ENCODE measurements at places on chromosomes 6 and 20. TPM values are rescaled to one million over a fixed set of nuclear protein-coding genes. Genes with fewer than 3 reads are reported as not detected.

Gene JAG1
- 510 TPM for total RNA-seq

Gene RNF39
- not detected for total RNA-seq

Gene TSBP1
- total RNA-seq: not detected

Gene GCM1
- not detected for total RNA-seq

Gene KCNK5
- total RNA-seq: not detected

Gene SEL1L2
- not detected for total RNA-seq

Gene IPCEF1
- total RNA-seq: not detected

Gene SDHAF4
- 9.0 TPM for total RNA-seq

Gene PHACTR1
- total RNA-seq: 2.5 TPM

GRCh38 chr20:48898896-48899530 is 22.5 kb upstream of the ARFGEF2 start:
- peaks cover 14% of the 10 kb centered on the region for H3K27me3 ChIP-seq
- peak; percentile 41 for DNase-seq
- H3K4me3 ChIP-seq: no peak overlapping the region
- no peaks in the 10 kb centered on the region for H3K36me3 ChIP-seq
- H3K4me1 ChIP-seq: peaks cover 15% of the 10 kb centered on the region

DNA sequence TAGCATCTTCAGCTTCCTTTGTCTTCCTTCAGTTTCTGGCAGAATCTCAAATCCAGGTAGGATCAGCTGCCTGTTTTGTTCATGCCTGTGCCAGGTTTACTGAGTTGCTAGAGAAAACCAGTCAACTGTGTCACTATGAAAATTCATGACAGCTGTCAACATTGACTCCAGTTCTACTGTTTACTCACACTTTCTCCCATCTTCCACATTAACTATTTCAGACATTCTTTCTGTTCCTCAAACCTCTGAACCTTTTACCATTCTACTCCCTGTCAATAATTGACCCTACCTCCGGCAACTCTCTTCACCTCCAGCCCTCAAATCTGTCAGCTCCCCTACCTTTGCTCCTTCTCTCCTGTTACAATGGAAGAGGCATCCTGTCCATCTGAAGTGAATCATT is 8.5 kb downstream of the ENPP4 start:
- DNase-seq: no peak
- H3K27ac ChIP-seq: no peak overlapping the region
- peaks cover 29% of the 10 kb centered on the region for H3K27me3 ChIP-seq
- H3K4me1 ChIP-seq: no peaks in the 10 kb centered on the region

GRCh38 chr20:11084508-11084907 is 410.7 kb upstream of the JAG1 start:
- DNase-seq: no peak
- H3K27ac ChIP-seq: no peak overlapping the region
- no peak overlapping the region for H3K4me3 ChIP-seq
- H3K27me3 ChIP-seq: no peaks in the 10 kb centered on the region
- peaks cover 4% of the 10 kb centered on the region for H3K4me1 ChIP-seq

GRCh38 chr20:53980031-53980465 is 90.3 kb downstream of the BCAS1 start:
- H3K27me3 ChIP-seq: peaks cover 2% of the 10 kb centered on the region
- H3K27ac ChIP-seq: no peak overlapping the region
- no peak for DNase-seq
- no peaks in the 10 kb centered on the region for H3K36me3 ChIP-seq

- H3K4me3 ChIP-seq: peak overlapping the region; percentile 7
- no peaks in the 10 kb centered on the region for H3K27me3 ChIP-seq
- no peak for DNase-seq
- H3K36me3 ChIP-seq: peaks cover 5% of the 10 kb centered on the region
- peaks cover 42% of the 10 kb centered on the region for H3K4me1 ChIP-seq
- H3K27ac ChIP-seq: peak overlapping the region; percentile 79
Measured at GRCh38 chr6:53496797-53497375, 48.0 kb downstream of the GCLC start.

GRCh38 chr20:39736434-39737327 is 774.5 kb downstream of the DHX35 start:
- H3K4me1 ChIP-seq: no peaks in the 10 kb centered on the region
- no peaks in the 10 kb centered on the region for H3K27me3 ChIP-seq
- H3K36me3 ChIP-seq: no peaks in the 10 kb centered on the region
- H3K27ac ChIP-seq: no peak overlapping the region

- H3K4me3 ChIP-seq: no peak overlapping the region
- H3K36me3 ChIP-seq: peaks cover 2% of the 10 kb centered on the region
- H3K27me3 ChIP-seq: peaks cover 4% of the 10 kb centered on the region
Measured at GRCh38 chr6:75449630-75450206, 43.9 kb downstream of the FILIP1 start.

- no peaks in the 10 kb centered on the region for H3K36me3 ChIP-seq
- peak overlapping the region; percentile 42 for H3K27ac ChIP-seq
- H3K4me1 ChIP-seq: peaks cover 42% of the 10 kb centered on the region
- H3K4me3 ChIP-seq: no peak overlapping the region
Measured at GRCh38 chr20:45090481-45090880, 10.4 kb downstream of the KCNS1 start.

- peaks cover 17% of the 10 kb centered on the region for H3K4me1 ChIP-seq
- no peak for DNase-seq
- H3K27ac ChIP-seq: no peak overlapping the region
- no peak overlapping the region for H3K4me3 ChIP-seq
- no peaks in the 10 kb centered on the region for H3K36me3 ChIP-seq
Measured at GRCh38 chr6:135853227-135853626, 1.7 kb downstream of the PDE7B start.

DNA sequence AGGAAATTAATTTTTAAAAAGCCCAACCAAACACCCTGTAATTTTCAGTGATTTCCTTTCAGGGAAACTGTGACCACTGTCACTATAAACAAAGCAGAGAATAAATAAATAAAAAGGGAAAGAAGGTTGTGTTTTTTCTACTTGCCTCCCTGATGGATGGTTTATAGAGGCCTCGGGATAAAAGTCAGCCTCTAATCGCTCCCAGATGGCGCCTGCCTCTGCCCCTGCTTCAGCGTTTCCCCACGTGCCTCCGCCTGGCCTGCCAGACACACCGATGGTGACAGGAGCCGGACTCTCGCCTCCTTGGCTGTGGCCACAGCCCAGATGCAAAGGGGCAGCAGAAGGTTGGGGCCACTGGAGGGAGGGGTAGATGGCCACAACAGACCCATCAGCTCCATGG is 327.7 kb downstream of the CDC5L start:
- no peaks in the 10 kb centered on the region for H3K4me1 ChIP-seq
- no peak overlapping the region for H3K27ac ChIP-seq
- H3K4me3 ChIP-seq: no peak overlapping the region
- H3K36me3 ChIP-seq: no peaks in the 10 kb centered on the region

- H3K27ac ChIP-seq: no peak overlapping the region
- peaks cover 16% of the 10 kb centered on the region for H3K27me3 ChIP-seq
- H3K4me3 ChIP-seq: no peak overlapping the region
- peaks cover 2% of the 10 kb centered on the region for H3K36me3 ChIP-seq
- DNase-seq: no peak
- H3K4me1 ChIP-seq: peaks cover 9% of the 10 kb centered on the region
Measured at GRCh38 chr6:72588155-72588554, 33.7 kb upstream of the KCNQ5 start.

- no peak for DNase-seq
- no peak overlapping the region for H3K27ac ChIP-seq
- H3K4me1 ChIP-seq: peaks cover 10% of the 10 kb centered on the region
- H3K4me3 ChIP-seq: no peak overlapping the region
Measured at GRCh38 chr6:37668251-37668650, 29.4 kb downstream of the MDGA1 start.

DNA sequence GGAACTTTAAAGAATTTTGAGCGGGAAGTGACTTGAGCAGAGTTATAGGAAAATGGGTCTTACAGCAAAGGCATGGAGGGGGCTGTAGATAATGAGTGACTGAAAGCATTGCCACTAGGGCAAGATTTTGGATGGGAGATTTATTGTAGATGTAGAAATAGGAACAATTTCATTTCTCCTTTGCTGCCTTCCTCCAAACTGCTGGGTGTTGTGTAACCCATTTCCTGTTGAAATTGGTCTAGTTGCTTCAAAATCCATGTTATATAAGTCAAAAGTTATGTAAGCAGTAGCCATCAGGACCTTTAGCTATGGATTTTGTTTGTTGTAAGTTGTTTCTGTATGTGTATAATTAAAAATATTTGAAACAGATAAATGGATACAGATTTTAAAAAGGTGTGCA is 11.1 kb downstream of the YWHAB start:
- no peaks in the 10 kb centered on the region for H3K27me3 ChIP-seq
- H3K4me3 ChIP-seq: no peak overlapping the region
- DNase-seq: no peak
- peak overlapping the region; percentile 28 for H3K27ac ChIP-seq

DNA sequence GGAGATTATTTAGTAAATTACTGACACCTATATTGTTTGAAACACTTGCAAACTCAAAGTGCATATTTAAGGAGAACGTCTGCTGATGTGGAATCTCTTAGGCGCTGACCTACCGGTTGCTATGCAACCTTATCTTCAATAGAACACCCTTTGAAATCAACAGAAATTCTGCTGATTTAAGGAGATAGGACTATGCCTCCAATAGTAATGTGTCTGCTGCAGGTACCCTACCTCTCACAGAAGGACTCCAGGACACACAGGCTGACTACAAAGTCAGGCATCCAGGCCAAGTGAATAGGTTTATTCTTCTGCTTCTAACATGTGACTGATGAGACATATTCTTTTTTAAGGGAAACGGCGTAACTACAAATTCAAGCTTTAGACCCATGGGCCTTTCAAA is 311.7 kb downstream of the CBLN4 start:
- H3K36me3 ChIP-seq: no peaks in the 10 kb centered on the region
- no peaks in the 10 kb centered on the region for H3K4me1 ChIP-seq
- H3K27ac ChIP-seq: no peak overlapping the region
- H3K4me3 ChIP-seq: no peak overlapping the region

- peaks cover 1% of the 10 kb centered on the region for H3K36me3 ChIP-seq
- peaks cover 14% of the 10 kb centered on the region for H3K4me1 ChIP-seq
- no peak for DNase-seq
- no peak overlapping the region for H3K4me3 ChIP-seq
- peak overlapping the region; percentile 4 for H3K27ac ChIP-seq
- H3K27me3 ChIP-seq: peaks cover 4% of the 10 kb centered on the region
Measured at GRCh38 chr20:17024513-17025119, 202.2 kb upstream of the PCSK2 start.

DNA sequence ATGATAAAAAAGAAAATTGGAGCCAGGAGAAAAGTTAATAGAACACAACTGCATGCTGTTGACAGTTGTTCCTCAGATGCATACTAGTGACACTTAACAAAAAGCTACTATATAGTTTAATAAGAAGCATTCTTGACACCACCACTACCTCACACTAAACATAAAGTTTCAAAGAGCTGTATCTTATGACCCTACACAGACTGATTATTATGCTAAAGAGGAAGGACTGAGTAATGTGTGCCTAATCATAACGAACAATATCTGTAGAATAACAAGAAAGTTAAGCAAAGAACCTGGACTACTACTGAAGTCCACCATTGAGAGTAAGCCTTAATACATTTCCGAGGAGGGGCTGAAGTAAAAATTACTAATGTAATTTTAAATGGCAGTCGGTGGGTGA is 99.8 kb downstream of the IRAK1BP1 start:
- H3K36me3 ChIP-seq: peaks cover 18% of the 10 kb centered on the region
- no peak overlapping the region for H3K4me3 ChIP-seq
- H3K27me3 ChIP-seq: no peaks in the 10 kb centered on the region
- no peak overlapping the region for H3K27ac ChIP-seq
- no peak for DNase-seq

GRCh38 chr6:154683756-154684523 is 49.3 kb upstream of the SCAF8 start:
- no peaks in the 10 kb centered on the region for H3K27me3 ChIP-seq
- H3K27ac ChIP-seq: peak overlapping the region; percentile 49
- H3K4me3 ChIP-seq: no peak overlapping the region
- DNase-seq: no peak

DNA sequence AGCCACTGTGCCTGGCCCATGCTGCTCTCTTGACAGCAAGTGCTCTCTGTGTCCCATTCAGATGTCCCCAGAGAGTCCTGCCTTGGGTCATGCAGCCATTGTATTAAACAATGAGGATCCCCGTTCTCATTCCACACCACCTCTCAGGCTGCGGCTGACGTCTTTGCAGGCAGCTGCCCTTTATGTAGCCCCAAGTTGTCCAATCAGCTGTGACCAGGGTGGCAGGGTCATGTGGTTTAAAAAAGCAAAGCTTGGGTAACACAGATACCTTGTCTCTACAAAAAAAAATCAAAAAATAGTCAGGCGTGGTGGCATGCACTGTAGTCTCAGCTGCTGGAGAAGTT is 13.2 kb downstream of the GCNT2 start:
- peaks cover 9% of the 10 kb centered on the region for H3K4me1 ChIP-seq
- no peak overlapping the region for H3K27ac ChIP-seq
- no peak for DNase-seq
- no peak overlapping the region for H3K4me3 ChIP-seq
- H3K27me3 ChIP-seq: peaks cover 5% of the 10 kb centered on the region
- no peaks in the 10 kb centered on the region for H3K36me3 ChIP-seq

DNA sequence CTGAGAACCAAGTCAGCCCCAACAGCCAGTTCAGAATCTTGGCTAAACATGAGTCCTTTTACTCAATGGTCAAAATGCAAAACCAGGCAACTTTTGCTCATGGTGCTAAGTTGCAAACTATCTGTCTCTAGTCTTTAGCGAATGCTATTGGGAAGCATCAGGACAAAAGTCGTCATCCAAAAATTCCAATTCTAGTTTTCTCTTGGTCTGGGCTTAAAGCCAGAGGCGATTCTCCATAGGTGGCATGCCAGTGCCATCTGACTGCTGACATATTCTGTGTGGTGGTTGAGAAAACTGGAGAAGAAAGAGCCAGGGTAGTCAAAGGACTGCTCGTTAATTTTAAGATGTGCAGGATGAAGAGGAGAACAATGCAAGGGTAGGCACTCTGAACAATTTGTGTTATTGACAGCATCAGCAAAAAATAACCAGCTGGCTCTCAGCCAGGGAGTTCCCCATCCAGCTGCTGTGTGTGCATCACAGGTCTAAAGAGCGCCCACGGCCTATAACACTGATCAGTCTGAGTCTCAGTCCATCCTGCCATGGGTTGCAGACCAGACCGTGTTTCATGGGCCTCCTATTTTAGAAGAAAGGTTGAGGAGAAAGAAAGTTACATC is 313.6 kb downstream of the ALDH8A1 start:
- H3K4me1 ChIP-seq: peaks cover 20% of the 10 kb centered on the region
- no peak for DNase-seq
- no peak overlapping the region for H3K27ac ChIP-seq
- no peak overlapping the region for H3K4me3 ChIP-seq
- no peaks in the 10 kb centered on the region for H3K27me3 ChIP-seq
